Fibroblast of mammary gland (primary cell): ENCODE measurements at places on chromosomes 3 and 15.

DNA sequence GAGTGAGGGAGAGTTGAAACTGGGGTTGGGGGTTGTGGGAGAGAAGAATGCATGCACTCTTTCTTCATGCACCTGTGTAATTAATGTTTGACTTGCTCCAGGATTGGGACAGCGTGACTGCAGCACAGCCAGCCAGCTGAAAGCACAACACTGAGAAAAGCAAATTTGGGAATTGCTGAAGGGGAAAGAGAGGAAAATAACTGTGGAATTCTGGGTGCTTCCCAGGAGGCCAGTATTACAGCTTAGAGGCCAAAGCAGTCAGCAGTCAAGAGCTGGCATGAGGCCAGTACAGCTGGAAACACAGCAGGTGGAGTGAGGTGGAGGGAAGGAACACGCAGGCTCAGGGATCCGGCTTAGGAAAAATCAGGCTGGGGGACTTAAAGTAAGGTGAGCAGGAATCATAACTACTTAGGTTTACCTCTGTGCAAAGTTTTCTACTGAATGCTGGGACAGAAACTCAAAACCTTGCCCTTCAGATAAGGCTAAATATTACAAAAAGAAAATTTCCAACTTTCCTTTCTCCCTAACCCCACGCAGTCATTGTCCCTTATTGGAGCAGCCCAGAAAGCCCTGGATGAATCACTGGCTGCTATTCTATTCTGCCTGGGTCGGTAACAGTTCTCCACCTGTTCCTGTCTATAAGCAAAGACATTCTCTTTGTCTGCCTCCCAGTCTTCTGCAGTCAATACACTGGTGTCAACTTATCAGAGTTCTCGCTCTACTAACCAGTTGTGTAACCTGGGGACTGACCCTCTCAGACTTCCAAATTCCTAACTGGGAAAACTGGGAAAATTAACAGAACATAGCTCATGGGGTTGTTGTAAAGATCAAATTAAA is 167.2 kb downstream of the MAGI1 start:
- DNase-seq, result no peak

GRCh38 chr15:70504299-70504951 is 258.9 kb downstream of the UACA start:
- peak; percentile 92 for DNase-seq

GRCh38 chr3:195384952-195385351 is 57.9 kb downstream of the ACAP2 start:
- no peak for DNase-seq

GRCh38 chr15:31382713-31383045 is 56.0 kb downstream of the KLF13 start:
- no peak for DNase-seq

- DNase-seq, result no peak
These were observed 6.3 kb upstream of the BBX start for GRCh38 chr3:107516475-107516874.

DNA sequence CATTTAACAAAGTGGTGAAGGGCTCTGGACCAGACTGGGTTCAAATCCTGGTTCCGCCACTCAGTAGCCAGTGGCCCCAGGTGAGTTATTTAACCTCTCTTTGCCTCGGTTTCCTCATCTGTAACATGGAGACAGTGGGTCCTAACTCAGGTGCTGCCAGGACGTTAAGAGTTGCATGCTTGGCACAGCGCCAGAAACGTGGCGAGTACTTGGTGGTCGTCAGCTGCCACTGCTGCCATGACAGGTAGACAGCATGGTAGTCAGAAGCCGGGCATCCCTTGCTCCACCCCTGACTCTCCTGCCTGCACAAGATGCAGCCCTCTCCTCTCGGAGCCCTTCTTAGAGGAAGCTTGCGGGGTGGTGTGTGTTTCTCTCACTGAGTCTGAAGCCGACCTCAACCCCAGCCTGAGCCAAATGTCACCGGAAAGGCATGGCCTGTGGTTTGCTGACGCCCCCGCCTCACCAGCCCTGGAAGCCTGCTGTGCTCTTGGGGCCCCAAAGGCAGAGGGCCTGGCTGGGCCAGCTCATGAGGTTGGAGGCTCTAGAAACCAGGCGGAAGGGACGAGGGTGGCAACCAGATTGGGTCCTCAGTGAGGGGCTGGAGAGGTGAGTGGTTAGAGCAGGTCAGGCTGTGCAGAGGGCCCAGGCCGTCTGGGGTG is 160.8 kb upstream of the TLE3 start:
- peak; percentile 31 for DNase-seq

- DNase-seq, result no peak
These were observed 21.7 kb downstream of the ATG3 start for GRCh38 chr3:112539825-112540650.

GRCh38 chr3:153291059-153291685 is 129.1 kb downstream of the RAP2B start:
- peak; percentile 52 for DNase-seq

DNA sequence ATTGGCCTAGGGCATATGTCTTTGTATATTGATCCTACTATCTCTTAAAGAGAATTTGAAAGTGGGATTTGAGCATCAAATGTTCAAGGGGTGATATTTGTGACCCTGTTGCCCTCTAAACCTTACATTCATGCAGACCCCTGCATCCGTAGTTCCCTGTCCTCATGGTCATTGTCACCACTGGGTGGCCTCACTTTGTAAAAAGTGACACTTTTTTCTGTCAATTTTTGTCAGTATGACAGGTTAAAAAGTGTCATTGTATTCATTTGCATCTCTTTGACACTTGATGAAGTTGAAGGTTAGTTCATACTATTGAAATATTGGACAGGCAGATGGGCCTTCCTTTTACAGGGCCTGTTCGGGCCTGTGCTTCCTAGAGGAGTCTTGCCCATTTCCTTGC is 12.3 kb upstream of the KLF15 start:
- no peak for DNase-seq

DNA sequence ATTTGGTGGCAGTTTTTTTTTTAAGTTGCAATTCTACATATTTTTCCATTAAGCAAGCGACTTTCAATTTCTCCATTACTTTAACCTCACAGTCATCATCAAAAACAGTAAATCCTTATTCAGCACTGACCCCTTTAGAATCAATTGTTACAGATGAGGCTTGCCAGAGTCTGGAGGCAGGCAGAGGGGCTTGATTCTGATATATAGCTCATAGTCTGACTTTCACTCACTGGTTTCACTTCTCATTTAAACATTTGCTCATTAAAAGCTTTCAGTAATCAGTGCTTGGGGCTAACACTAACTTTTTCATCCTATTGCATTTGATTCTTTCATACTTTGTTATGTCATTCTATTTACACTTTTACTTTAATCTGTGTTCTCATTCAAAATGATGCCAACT is 88.4 kb downstream of the PYDC2 start:
- no peak for DNase-seq

GRCh38 chr3:24222165-24222805 is 272.4 kb downstream of the THRB start:
- DNase-seq, result no peak

GRCh38 chr3:186359078-186359477 is 3.0 kb downstream of the DGKG start:
- peak; percentile 11 for DNase-seq

GRCh38 chr15:68609629-68610028 is 30.8 kb downstream of the CORO2B start:
- DNase-seq, result peak; percentile 97

GRCh38 chr3:23589602-23590001 is 216.2 kb upstream of the UBE2E1 start:
- no peak for DNase-seq

GRCh38 chr3:89697321-89697916 is 590.0 kb downstream of the EPHA3 start:
- DNase-seq, result no peak

- peak; percentile 51 for DNase-seq
These were observed 3.0 kb downstream of the ZNF770 start for GRCh38 chr15:34984889-34985630.

- DNase-seq, result no peak
These were observed 176.1 kb upstream of the HES1 start for GRCh38 chr3:193959861-193960260.

GRCh38 chr3:71039332-71039731 is 544.2 kb downstream of the FOXP1 start:
- no peak for DNase-seq

DNA sequence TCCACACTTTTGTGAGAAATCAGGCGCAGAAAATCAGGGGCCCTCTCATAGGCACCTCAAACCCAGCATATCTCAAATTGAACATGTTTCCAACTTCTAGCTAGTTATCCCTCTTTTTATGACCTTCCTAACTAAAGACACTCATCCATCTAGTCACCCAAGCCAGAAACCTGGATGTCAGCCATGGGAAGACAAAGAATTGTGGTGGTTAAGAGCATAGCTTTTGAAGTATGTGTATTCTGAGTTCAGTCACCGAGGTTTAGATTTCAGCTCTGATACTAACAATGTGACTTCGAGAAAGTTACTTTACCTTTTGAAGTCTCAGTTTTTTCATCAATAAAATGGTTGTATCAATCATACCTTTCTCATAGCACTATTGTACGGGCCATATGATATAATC is 495.5 kb downstream of the NLGN1 start:
- peak; percentile 72 for DNase-seq

DNA sequence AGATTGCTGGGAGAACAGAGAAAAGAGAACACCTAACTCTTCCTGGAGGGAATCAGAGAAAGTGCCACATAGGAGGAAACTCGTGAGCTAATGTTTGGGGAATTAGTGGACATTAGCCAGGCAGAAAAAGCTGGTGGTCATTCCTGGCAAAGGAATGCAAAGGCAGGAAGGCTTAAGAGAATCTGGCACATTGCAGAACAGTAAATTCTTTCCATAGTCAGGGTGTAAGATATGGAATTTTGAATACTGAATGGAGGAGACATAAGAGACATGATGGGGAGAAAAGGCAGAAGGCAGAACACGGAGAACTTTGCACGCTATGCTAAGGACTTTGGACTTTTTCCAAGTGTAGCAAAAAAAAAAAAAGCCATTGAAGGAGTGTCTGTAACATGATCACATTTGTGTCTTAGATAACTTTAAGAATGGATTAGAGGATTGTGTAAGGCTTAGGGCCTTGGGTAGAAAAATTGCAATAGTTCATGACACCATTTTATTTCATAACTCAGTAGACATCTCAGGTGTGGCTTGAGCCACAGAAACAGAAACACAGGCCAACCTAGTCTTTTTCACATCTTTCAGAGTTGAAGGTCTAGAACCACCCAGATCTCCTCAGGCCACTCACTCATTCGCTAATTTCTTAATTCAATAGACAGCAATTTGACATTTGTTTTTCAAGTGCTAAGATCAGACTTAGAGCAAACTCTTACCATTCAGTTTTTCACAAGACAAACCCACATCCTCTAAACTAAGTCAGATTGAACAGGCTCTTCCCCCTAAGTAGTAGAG is 31.2 kb upstream of the CCDC80 start:
- DNase-seq, result peak; percentile 78

DNA sequence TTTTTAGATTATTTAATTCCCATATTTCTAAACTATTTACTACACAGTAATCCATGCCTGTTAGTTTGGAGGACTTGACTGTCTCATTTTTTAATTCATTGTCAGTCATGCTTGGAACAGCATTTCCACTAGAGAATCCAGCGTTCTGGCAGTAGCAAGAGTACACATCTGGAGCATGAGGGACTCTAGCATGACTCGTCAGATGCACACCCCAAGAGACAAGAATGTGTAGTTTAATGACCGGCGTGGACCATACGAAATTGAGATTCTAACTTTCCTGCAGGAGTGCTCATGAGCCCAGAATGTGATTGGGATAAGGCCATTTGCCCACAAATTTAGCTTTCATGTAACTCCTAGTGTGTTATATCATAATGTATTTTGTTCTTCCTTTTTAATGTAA is 48.9 kb downstream of the ASB7 start:
- peak; percentile 66 for DNase-seq

DNA sequence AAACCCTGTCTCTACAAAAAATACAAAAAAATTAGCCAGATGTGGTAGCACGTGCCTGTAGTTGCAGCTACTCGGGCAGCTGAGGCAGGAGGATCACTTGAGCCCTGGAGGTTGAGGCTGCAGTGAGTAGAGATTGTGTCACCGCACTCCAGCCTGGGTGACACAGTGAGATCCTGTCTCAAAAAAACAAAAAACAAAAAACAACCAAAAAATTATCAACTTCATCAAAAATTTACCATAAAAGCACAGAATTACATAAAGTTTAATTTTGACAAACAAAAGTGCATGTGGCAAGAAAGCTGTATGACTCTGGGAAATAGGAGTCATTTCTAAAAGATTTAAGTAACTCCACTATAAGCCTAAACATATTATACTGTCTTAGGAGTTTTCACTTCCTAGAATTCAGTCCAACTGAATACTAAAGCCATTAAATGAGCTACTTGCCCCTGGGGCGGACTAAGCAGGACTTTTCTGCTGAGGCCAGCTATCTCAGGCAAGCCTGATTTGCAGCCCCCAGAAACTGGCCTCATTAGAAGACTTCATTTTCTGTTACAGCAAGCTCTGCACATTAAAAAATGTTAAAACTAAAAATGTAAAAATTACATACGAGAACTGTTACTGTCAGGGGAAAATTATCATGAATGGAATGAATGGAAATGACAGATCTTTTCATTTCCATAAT is 23.0 kb downstream of the HSPBAP1 start:
- no peak for DNase-seq

DNA sequence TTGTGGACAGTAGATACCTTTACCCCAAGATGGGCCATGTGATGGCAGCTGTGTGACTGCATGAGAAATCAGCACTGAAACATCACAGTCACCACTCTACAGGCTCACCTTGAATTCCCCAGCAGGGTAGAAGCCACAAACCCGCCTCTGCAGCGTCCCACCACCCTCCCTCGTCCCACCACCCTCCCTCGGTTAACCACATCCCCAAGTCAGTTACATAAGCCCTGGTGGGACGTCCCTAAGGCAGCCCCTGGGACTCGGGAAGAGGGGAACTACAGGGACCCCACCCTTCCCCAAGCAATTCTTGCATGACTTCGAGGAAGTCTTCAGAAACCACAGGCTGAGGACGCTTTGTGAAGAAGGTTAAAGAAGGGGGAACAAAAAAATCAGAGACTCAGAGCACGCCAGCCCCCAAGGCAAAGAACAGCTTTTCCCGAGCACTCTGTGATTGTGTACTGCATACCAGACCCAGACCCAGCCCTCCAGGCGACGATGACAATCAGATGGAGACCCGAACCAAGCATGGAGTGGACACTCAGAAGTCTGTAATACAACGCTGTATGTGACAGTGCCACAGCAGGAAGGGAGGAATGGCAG is 60.5 kb downstream of the SH3BP5 start:
- DNase-seq, result no peak

DNA sequence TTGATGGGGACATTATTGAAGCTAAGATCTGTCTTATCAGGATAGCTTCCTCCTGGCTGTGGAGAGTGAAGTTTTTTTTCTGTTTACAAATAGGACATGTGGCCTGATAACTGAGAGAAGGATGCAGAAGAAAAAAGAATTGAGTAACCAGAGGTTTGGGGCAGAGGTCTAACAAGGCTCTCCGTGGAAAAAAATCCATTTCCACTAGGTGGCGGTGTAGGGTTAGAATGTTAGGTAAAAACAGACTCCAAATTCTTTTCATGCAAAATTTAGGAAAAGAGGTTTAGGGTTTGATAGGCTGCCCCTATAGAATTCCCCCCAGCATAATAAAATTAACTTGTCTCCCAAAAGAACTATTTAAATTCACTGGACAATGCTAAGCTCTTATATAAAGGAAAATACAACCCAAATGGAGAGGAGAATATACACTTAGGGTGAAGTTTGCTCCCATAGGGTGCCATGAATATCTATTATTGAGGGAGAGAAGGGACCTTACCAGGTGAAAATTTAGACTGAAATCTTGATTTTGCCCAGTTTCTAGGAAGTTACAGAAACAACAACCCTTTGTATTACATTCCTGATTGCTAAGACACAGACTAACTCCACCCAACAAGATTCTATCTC is 1560.4 kb downstream of the OTOL1 start:
- peak; percentile 66 for DNase-seq
